ENCODE measurements at places on chromosomes 3 and 15.

DNA sequence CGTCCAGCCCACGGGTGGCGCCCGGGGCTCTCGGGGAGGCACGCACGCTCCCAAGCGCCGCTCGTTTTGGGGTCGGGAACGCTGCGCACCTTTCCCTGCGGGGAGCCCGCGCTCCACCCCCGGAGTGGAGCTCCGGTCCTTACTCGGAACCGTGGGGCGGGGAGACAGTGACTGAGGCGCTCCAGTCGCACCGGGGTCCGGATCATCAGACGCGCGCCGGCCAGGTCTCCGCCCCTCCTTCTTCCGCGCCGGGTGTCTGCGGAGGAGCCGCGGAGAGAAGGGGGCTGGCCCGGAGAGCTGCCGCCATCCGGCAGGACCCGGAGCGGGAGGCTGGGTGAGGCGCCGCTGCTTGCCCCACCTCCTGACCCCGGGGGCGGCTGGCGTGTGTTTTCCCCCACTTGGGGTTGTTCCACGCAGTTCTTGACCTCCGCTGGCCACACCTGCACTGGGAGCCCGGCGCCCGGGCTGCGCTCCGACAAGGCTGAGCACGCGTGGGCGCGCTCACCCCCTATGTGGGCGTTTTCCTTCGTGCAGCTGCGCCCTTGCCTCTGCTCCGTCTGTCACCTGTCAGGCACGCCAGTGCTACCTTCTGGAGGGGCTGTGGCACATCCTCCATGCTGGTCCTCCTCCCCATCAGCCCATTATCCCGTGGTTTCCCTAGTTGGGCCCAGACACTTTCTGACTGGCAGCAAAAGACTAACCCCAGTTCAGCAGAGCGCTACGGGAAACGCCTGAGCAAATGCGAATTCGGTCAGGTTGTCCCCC, at the start of gene MCF2L2:
Gene MCF2L2 (minus strand): TSS at position 173 of the 765 bp plus-strand sequence. CDS start 642 bp downstream, outside the sequence.
- peak; percentile 44 for DNase-seq

- DNase-seq = no peak
Measured at GRCh38 chr15:82298520-82298919, 35.9 kb downstream of the SAXO2 start.

DNA sequence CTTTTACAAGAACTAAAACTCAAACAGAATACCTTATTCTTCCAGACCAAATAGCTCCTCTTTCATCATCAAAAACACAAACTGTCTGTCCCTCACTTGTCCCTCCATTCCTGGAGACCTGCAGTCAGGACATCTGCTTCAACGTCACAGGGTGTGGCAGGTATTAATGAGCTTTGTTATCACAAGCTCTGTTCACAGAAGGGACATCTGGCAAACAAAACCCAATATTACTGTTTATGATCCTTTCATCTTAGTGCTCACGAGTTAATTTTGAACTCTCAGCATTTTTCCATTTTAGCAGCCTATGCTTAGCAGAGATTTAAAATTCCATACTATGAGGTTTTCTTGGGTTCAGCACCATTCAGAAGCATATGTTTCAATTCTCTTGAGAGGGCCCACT, 32.9 kb downstream of the AP3S2 start:
- DNase-seq = no peak

- no peak for DNase-seq
Measured at GRCh38 chr3:30266524-30266923, 339.9 kb upstream of the TGFBR2 start.

DNA sequence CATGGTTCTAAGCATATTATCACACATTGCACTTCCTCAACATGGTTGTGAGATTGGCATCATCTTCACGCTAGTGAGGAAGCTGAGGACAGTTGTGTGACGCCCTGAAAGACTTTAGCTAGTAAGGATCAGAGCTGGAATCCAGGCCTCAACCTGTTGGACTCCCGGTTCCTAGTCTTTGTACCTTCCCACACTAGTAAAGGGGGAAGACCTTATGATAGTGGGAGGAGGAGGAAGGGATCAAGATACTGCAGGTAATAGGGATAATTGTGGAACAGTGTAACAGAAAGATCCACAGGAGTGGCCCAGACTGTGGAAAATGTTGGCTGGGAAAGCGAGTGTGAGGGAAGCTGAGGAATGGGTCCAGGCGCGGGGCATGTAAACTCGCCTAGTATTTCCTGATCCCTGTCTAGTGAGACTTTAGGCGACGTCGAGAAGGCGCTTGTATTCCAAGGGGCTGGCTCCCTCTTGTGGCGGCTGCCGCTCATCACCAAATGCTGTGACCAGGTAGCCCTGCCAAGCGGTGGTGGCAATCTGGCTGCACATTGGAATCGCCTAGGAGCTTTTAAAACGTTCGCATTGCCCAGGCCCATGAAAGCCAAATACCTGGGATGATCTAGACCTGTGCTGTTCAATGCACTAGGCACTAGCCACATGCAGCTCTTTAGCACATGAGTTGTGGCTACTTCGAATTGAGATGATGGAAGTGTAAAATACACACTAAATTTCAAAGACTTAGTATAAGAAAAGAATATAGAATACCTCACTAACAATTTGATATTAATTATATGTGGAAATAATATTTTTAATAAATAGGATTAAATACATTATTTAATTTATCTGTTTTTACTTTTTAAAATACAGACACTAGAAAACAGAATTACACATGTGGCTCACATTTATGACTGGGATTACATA, 38.8 kb upstream of the CLDN18 start:
- DNase-seq = peak; percentile 73

- no peak for DNase-seq
Measured at GRCh38 chr3:101122681-101123080, 129.5 kb upstream of the ABI3BP start.

DNA sequence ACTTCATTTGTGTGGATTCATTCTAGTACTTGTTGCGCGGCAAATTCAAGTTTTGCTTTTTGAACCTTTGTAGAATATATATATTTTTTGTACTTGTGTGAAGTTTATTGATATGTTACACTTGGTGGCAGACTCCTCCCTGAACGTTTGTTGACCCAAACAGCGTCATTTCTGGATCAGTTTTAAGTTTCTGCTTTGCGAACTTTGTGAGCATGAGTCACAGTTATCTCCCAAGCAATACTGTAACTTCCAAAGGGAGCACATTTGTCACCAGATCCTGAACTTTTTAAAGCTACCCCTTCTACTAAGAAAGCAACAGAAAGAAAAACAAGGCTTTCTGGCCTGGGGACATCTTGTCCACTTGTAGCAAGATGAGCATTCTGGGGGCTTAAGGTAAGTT, 74.8 kb upstream of the CACNA2D3 start:
- DNase-seq = peak; percentile 34

- no peak for DNase-seq
Measured at GRCh38 chr3:167198949-167199600, 181.0 kb downstream of the ZBBX start.

- peak; percentile 99 for DNase-seq
Measured at GRCh38 chr3:127747751-127748521, 74.4 kb downstream of the MGLL start.

DNA sequence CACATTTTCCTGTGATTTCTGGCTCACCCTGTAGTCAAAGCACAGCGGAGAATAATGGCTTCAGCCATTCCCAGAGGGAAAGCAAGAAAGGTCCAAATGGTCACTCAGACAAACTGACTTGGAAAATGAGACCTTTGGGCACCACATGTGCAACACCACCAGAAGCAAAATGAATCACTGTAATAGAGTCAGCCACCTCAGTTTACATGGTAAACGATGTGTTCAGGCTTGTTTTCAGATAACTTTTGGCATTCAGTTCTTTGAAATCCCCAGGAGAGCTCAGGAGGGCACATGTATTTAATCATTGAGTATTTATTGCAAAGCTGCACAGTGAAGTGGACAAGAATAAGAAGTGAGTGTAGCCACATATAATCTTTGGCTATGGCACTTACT, 38.4 kb upstream of the ALCAM start:
- no peak for DNase-seq

DNA sequence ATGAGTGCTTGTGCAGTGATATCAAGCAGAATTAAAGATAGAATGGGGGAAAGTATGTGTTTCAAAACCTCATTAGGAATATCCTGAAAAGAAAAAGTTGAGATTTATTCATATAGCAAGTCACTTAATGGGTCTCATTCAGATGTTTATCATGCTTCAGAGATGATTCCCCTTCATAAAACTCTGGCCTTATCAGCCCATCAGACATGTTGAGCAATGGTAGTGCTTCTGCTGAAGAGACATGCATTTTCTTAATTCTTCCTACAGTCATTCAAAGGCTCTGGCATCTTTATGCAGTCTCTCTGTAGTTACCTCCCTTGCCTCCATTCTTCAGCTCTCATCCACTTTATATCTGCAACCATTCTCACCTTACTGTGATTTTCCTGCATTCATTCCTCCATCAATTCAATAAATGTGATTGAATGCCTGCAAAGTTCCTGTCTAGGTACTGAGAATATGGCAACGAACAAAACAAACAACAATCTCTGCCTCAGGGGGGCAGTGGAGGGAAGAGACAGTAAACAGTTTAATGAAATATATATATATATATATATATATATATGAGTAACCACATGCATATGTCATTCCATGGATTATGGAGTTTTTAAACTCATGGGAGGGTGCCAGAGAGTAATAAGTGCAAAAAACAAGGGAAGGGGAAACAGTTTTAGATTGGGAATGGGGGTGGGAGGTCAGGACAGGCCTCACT, 138.5 kb downstream of the NECTIN3 start:
- DNase-seq = no peak

DNA sequence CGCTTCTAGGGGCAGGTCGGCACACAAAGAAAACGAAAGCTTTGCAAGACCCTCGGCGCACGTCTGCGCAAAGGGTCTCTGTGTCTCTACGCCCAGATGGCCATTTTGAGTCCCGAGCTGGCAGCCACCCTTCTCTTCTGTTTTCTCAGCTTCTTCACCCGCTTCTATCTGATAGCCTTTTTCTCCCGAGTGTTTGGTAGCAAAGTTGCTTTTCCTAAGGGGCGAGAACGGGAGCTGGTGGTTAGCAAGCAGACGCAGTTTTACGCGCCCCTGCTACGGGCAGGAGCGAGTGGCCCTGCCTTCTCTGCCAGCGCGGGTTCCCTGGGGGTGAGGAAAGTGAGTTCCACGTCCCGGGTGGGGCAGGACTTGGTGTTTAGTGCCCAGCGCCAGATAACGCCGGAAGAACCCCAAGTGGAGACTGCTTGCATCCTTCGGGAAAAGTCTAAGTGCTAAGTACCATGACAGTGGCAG, 2.9 kb upstream of the MKRN2 start:
- DNase-seq = peak; percentile 18
